ENCODE measurements at places on chromosomes 4 and X. TPM values are rescaled to one million over a fixed set of nuclear protein-coding genes. Genes with fewer than 3 reads are reported as not detected.

The EREG gene
- not detected for polyA plus RNA-seq

The RBM47 gene
- polyA plus RNA-seq: 0.97 TPM

The MBNL3 gene
- polyA plus RNA-seq: 17.2 TPM

The S100P gene
- polyA plus RNA-seq: 0.85 TPM

The MAGEC1 gene
- 0.10 TPM for polyA plus RNA-seq

The HTN1 gene
- polyA plus RNA-seq: not detected

DNA sequence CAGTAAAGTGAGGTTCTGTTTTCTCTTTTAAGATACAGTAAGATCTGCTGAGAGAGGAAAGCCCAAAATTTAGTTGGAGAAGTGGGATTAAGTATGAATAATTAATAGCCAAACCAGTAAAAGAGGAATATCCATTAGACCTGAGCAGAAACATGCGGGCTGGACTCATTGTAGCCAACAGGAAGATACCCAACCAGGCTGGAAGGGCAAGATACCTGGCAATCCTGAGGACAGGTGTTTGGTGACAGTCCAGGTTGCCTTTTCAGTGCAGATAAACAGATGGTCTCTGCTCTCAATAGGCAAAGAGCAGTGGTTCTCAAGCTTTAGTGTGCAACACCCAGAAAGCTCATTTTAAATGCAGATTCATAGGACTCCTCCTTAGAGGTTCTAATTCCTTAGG is 980.8 kb upstream of the GRID2 start:
- DNase-seq: no peak

DNA sequence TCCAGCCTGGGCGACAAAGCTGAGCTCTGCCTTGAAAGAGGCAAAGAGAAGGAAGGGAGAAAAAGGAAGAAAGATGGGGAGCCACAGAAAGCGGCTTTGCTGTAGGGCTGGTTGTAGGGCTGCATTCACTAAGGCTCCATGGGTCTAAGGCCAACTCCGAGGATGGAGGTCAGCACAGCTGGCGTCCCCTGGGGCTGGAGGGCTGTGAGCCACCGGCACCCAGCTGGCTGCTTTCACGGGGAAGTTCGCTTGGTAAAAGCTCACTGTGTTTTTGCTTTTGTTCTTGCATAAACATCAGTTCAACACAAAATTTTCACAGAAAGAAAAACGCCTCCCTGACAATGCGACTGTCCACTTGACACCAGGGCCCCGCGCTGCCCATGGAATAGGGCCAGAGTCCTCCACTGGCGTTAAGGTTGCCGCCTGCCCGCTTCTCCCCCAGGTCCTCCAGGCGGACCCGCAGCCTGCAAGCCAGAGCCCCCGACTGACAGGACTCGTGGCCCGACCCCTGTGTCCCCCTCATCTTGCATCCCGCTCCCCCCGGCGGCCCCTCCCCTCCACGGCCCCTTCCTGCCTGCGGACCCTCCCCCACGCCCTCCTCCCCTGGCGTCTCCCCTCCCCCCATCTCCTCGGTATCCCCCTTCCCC is 1.1 kb downstream of the RNF212 start:
- DNase-seq: no peak

The GLOD5 gene
- 1.2 TPM for polyA plus RNA-seq

- DNase-seq: no peak
These were observed 1.9 kb upstream of the SHROOM2 start for GRCh38 chrX:9784332-9784731.

The SH3TC1 gene
- polyA plus RNA-seq: 2.8 TPM

- DNase-seq: no peak
These were observed 54.5 kb downstream of the RHOH start for GRCh38 chr4:40251366-40251765.
